Choroid plexus epithelial cell (primary cell): ENCODE measurements at places on chromosomes 7 and 10.

DNA sequence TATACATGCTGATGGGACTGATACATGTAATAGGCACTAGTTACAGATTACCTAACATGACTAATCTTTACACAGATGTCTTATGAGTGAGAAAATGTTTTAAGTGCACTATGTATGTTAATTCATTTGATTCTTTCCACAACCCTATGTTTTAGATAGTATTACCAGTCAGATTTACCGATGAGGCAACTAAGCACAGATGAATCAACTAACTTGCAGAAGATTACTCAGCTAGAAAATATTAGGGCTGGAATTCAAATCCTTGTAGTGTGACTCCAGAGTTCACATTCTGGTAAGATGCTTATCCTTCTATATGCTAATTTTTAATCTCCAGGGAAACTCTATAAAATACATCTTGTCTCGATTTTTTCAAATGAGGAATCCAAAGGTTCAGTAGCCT is 964.9 kb downstream of the REEP3 start:
- DNase-seq, result peak; percentile 30

DNA sequence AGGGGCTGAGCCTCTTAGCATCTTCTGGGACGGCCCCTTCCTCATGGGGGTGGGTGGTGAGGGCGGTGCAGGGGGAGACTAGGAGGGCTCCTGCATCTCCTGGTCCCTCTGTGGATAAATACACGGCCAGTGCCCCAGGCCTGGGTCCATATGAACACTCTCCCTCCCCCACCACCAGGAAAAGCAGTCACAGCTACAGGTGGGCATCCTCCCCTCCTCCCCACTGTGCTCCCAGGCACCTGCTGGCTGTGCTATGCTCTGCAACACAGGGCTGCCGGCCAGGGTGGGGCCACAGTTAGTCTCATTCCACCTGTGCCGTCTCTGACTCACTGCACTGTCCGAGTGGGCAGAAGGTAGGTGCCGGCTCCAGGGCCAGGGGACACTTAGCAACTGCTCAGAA is 87.3 kb upstream of the INSIG1 start:
- DNase-seq, result no peak

DNA sequence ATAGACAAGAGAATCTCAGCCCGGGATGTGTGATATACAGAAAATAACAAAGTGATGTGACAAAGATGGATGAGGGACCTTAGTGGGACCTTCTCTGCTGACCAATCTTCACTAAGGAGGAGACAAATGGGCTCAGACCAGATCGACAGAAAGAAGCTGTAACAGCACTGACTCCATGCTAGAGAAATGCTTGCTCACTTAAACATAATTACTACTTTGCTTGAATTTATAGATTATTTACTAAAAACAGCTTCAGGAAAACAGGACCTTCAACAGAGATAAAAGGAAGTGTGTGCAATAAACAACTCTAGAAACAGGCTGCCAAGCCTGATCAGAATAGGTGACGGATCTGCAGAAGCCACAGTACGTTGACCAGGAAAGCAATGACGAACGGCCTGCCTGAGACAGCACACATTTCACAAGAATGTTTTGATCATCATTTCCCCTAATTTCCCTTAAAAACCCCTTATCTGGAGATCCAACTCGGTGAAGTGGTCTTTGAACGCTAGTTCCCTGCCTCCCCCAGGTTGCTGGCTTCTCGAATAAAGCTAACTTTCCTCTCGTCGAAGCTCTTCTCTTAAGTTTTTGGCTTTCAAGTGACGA is 98.4 kb upstream of the STEAP1B start:
- no peak for DNase-seq

DNA sequence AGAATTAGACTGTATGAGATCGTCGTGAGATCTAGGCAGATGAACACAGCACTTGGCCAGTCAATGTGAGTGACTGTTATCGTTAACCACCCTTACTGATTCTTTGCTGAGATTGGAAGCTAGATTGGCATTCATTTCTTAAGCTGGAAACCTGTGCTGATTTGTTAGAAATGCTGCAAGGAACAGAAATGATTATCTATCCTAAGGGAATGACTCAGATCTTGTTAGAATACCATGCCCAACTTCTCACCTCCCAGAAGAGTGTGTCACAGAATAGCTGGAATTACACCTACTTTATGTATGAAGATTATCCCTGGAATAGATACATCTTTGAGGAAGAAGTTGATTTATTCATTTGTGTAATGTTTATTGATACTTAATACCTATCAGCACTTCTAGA is 275.2 kb downstream of the AUTS2 start:
- DNase-seq, result no peak

- no peak for DNase-seq
These were observed 105.7 kb upstream of the DKK1 start for GRCh38 chr10:52208365-52208764.

DNA sequence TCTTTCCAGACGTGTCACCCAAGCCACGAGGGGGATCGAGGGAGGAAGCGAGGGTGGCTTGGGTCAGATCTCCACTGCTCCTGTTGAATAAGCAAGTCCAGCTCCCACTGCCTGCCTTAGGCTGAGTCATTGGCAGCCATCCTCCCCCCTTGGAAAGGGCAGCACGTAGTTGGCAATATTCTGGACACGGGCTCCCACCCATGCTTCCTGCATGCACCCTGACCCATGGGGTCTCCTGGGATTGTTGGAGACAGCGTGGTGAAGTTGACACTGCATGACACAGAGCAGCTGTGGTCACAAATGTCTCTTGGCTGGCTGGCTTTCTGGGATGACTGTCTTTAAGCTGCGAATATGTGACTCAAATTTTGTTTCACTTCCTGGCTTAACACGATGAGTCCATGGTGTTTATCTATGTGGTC is 11.2 kb downstream of the BTBD16 start:
- DNase-seq, result no peak

GRCh38 chr7:88315522-88315921 is 8.8 kb upstream of the STEAP4 start:
- DNase-seq, result no peak

DNA sequence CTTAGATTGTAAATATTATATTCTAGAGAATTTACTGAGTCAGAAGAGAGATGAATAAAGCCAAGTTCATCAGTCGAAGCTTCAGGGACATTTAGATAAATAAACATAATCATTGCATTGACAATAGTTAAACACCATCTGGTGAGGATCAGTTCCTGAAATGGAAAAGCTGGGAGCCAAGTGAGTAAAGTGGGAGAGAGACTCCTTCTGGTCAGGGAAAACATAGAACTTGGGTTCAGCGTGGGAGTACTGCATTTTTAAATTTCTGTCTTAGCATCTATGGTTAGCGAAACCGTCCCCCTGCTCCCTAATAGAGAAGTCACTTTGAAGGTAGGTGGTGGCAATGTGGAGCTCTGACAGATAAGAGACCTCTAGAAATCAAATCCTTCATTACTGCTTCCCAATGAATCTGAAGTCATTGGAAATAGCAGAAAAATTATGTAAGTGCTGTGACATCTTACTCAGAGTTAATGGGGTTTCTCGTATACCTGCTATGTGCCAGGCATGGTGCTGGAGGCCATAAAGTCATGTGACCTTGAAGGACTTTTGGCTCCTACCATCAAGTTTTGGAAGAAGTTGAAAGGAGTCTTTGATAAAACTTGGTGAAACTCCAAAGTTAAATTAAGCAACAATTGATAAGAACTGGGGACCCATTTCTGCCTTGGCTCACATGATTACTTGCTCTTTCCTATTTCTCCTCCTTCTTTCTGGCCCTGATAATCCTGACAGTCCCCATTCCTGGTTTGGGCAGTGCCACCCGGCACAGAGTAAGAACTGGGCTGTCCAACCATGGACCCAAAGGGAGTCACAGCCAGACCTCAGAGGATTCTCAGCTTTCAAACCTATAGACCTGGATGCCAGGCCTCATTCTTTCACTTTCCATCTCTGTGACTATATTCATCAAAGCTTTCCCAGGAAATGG is 211.2 kb downstream of the C7orf25 start:
- no peak for DNase-seq

DNA sequence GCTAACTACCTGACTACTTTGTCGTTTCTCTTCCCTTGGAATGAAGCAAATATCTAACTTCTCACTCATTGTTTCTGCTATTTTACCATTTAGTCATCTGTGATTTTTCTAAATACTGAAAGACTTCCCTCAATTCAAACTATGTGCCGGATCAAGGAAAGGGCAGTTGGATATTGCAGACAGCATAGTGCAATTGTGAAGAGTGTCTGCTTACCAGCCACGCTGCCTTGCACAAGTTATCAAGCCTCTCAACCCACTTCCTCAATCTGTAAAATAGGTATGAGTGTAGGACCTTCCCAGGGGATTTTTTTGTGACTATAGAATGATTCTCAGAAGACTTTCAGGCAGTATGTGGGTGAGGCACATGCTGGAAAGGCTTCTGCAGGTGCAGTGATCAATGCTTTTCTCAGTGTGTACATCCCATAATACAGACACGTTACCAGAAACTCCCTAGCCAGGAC is 54.3 kb downstream of the EGFR start:
- peak; percentile 82 for DNase-seq

GRCh38 chr10:110610308-110610774 is 33.8 kb upstream of the RBM20 start:
- DNase-seq, result peak; percentile 75

- DNase-seq, result no peak
These were observed 47.9 kb downstream of the WNT2 start for GRCh38 chr7:117274951-117275350.

DNA sequence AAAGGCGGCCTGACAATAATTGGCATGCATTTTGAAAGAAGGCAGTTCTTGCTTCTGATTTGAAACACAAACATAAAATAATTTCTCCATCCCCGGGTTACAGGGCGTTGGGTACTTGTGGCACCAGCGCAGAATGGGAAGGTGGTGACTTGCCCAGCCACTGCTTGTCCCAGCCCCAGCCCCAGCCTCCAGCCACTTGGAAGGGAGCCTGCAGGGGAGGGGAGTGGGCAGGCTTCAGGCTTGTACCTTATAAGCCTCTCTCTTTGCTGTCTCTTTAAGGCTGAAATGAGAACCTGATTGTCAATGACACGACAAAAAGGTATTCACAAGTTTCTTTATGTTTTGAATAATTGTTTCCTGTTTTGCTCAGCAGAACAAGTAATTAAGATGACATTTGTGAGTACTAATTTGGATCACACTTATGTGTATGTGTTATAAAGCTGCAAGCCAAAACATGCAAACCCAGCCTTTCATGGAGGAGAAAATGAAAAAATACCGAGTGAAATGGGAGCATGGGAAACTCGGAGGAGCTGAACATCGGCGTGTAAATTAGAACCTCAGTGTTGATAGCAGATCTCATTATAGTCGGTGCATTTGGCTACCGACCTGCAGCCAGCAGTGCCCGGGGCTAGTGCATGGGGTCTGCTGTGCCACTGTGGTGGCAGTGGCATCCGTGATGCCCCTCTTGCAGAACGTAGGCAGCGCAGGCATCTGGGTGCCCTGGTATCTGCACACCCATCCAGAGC is 129.9 kb downstream of the EBF3 start:
- DNase-seq, result no peak

DNA sequence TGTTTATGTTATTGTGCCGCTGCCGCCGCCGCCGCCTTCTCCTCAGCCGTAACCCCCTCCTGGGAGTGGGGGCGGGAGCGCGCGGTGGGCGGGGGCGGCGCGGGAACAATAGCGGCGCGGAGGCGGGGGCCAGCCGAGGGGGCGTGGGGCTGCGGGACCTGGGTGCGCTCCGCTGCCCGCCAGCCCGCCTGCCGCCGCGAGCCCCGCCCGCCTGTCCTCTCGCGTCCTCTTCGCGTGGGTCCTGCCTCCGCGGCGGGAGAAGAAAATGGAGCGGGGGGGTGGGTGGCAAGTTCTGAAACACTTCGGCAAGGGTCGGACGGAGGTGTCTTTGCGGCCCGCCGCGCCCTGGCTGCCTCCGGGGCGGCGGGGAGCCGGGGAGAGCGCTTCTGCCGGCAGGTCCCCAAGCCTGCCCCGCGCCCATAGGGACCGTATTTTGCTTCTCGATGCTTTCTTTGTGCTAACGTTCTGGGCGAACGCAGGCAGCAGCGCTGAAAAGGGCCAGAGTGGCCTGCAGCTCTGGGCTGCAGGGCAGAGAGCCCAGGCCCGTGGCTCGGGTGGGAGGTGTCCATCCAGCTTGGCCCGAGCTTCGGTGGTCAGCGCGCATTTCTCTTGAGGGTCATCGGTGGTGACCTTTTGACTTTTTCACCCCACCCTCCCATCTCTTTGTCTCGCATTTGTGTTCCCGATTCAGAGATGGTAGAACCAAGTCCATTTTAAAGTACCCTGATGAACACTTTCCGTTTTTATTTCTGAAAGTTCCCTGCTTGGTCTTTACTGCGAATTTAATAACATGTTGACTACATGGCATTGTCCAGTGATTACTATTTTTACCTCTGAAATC is 613 bp downstream of the MAPK8 start:
- DNase-seq, result peak; percentile 46

GRCh38 chr7:110600956-110601355 is 490.0 kb upstream of the LRRN3 start:
- no peak for DNase-seq

- peak; percentile 10 for DNase-seq
These were observed 2.4 kb upstream of the NKX6-2 start for GRCh38 chr10:132788180-132788830.

DNA sequence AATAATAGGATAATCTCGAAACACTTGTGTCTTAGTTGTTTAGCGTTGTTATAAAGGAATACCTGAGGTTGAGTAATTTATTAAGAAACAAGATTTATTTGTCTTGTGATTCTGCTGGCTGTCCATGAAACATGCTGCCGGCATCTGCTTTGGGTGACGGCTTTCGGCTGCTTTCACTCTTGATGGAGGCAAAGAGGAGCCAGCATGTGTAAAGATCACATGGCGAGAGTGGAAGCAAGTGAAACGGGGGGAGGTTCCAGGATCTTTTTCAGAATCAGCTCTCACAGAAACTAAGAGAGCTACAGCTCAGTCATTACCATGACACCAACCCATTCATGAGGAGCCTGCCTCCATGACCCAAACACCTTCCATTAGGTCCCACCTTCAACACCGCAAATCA is 402.8 kb downstream of the CDC14C start:
- DNase-seq, result no peak

GRCh38 chr7:101950450-101951119 is 133.2 kb downstream of the CUX1 start:
- peak; percentile 76 for DNase-seq

- peak; percentile 8 for DNase-seq
These were observed 418.1 kb downstream of the ZNF716 start for GRCh38 chr7:57867884-57868701.

GRCh38 chr10:37563715-37564108 is 293.7 kb downstream of the ZNF248 start:
- DNase-seq, result no peak

GRCh38 chr7:6310271-6310993 is 38.0 kb upstream of the CYTH3 start:
- DNase-seq, result no peak

DNA sequence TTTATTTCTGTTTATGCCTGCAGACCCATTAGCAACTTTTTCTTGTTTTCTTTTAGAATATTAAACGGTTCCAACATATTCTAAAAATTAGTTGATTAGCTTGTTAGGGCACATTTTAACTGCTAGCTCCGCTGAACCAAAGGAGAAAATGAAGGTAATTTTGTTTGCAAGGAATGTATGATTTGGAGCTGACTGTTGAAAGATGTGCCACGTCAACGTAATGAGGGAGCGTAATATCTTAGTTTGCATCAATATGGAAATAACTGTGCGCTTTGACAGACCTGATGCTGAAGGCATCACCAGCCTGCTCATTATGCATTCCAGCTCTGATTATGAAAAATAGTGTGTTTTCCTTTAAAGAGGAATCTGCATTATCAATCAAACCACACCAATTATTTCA is 102.0 kb upstream of the CTBP2 start:
- no peak for DNase-seq
